ENCODE measurements at places on chromosomes 1 and 21. TPM values are rescaled to one million over a fixed set of nuclear protein-coding genes. Genes with fewer than 3 reads are reported as not detected.

Gene SPRR5
- not detected for total RNA-seq

GRCh38 chr1:74341702-74342339 lies 106.6 kb downstream of the TNNI3K start:
- no peak for DNase-seq

Gene FLVCR1
- total RNA-seq, result 9.3 TPM

Gene SLC2A5
- total RNA-seq, result under 0.01 TPM

DNA sequence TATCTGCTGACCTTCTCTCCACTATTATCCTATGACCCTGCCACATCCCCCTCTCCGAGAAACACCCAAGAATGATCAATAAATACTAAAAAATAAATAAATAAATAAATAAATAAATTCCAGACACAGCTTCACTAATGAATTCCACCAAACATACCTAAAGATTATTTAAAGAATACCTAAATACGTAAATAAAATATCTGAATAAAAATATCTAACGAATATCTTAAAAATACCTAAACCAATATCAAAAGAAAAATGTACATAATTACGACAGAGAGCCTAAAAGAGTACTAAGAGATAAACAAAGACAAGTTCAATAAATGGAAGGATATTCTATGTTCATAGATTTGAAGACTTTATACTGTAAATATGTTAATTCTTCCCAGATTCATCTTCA lies 132.5 kb downstream of the FAF1 start:
- DNase-seq, result no peak

- DNase-seq, result no peak
Observed at GRCh38 chr1:36467700-36468455, 3.7 kb upstream of the MRPS15 start.

Gene SMPDL3B
- total RNA-seq, result 0.60 TPM
